ENCODE measurements at places on chromosomes 13 and 19.

GRCh38 chr19:31503211-31503610 is 154.0 kb upstream of the TSHZ3 start:
- DNase-seq: no peak

- DNase-seq: no peak
Measured at GRCh38 chr19:45629704-45630103, 9.5 kb downstream of the EML2 start.

DNA sequence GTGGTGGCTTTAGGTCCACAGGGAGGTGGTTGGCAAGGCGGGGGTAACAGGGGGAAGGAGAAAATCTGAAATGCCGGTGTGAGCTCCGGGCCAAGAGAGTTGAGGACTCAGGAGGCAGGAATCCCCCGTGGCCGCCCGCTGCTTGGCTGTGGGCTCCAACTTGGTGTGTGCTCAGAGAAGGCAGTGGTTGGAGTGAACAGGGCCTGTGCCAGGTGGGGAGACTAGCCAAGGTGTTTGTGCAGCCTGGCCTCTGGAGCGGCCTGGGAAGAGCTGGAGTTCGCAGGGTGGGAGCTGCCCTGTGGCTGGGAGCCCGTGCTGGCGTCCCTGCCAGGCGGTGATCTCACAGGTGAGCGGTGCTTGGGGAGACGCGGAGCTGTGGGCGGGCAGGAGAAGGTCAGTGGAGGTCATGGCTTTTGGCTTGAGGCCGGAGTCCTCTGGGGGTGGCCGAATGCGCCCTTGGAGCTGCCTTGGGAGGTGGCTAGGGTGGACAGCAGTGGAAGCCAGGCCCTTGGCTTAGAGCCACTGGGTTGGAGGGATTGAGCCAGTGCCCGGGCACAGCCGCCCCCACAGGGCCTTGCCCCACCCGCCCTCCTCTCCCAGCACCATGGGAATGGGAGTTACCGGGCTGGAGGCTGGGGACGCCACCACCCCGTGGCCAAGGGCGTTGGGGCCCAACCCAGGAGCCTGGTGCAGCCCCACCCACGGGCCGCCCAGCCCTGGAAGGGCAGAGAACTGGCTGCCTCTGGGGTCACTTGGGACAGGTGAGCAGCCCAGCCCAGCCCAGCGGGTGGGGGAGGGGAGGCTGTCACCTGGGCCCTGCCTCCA is 7.1 kb upstream of the CIRBP start:
- DNase-seq: peak; percentile 66

DNA sequence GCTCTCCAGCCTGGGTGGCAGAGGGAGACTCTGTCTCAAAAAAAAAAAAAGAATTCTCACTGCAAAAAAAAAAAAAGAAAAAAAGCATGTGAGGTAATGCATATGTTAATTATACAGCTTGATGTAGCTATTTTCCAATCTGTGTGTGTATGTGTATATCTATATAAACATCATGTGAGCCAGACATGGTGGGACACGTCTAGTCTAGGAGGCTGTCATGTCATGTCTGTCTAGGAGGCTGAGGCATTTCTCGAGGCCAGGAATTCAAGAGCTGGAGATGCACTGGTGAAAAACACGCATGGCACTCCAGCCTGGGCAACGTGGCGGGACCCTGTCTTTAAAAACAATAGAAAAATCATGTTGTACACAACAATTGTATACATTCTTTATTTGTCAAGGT is 6.9 kb upstream of the SBK3 start:
- no peak for DNase-seq

DNA sequence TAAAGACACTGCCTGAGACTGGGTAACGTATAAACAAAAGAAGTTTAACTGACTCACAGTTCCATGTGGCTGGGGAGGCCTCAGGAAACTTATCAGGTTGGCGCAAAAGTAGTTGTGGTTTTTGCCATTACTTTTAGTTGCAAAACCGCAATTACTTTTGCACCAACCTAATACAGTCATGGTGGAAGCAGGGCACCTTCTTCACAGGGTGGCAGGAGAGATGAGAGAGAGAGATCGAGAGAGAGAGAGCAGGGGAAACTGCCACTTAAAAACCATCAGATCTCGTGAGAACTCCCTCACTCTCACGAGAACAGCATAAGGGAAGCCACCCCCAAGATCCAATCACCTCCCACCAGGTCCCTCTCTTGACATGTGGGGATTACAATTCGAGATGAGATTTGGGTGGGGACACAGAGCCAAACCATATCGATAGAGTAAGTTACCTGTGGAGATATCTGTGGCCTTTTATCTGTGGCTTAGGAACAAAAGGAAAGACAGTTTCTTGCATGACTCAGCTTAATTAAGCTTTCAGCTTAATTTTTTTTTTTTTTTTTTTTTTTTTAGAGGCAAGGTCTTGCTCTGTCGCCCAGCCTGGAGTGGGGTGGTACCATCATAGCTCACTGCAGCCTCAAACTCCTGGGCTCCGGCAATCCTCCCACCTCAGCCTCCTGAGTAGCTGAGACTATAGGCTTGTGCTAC is 7.6 kb upstream of the CABP5 start:
- DNase-seq: no peak

GRCh38 chr13:55967055-55967454 is 1173.7 kb upstream of the PRR20A start:
- DNase-seq: no peak

- no peak for DNase-seq
Measured at GRCh38 chr13:60627071-60627686, 230.2 kb downstream of the TDRD3 start.

DNA sequence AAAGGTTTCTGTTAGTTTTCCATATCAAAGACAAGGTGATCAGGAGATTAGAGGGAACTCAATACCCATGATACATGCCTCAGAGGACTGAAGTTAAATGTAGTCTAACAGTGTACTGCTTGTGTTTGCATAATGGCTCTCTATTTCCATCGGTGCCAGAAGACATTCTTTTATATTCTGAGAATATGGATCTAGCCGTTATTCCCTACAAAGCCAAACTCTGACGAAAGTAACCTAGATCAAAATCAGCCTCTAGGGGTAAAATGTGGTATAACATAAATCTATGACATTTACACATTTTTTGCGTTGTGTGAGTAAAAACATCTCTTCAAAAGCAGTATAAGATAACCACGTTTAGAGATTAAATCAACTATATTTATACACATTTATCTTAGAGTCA is 2232.7 kb downstream of the PCDH9 start:
- DNase-seq: no peak

GRCh38 chr19:49342291-49342721 is 7.1 kb downstream of the CD37 start:
- no peak for DNase-seq

DNA sequence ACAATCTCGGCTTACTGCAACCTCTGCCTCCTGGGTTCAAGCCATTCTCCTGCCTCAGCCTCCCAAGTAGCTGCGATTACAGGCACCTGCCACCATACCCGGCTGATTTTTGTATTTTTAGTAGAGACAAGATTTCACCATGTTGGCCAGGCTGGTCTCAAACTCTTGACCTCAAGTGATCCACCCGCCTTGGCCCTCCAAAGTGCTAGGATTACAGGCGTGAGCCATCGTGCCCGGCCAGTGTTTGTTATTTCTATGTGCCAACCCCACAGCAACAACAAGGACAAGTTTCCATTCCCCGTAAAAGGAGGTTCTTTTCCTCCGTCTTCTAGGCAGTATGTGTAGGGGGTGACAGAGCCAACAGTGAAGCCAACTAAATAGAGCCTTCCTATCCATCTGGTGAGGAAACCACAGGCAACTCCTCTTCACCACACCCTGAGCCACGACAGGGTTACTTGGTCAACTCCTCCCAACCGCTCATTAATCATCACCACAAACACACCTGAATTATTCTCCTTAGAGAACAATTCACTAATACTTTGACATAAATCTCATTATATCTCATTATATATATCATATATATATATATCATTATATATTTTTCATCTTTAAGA is 25.5 kb downstream of the FOXO1 start:
- peak; percentile 49 for DNase-seq

- no peak for DNase-seq
Measured at GRCh38 chr13:76883236-76883635, 3.0 kb downstream of the KCTD12 start.

DNA sequence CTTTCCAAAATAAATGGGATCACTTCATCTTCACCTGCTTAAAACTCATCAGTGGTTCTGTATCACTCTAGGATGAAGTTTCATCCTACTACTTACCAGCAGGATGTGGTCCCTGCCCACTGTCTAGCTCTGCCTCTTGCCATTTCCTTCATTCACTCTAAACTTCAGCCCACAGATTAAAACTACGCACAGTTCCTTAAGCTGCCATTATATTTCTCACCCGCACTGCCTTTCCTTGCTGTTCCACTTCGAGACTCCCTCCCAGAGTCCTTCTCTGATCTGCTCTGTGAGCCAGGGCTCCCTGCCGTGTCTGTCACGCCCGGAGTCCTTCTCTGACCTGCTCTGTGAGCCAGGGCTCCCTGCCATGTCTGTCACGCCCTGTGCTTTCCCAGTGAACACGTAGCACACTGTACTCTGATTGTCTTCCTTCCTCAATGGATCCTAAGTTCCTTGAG is 52.0 kb upstream of the NPAS1 start:
- peak; percentile 44 for DNase-seq

DNA sequence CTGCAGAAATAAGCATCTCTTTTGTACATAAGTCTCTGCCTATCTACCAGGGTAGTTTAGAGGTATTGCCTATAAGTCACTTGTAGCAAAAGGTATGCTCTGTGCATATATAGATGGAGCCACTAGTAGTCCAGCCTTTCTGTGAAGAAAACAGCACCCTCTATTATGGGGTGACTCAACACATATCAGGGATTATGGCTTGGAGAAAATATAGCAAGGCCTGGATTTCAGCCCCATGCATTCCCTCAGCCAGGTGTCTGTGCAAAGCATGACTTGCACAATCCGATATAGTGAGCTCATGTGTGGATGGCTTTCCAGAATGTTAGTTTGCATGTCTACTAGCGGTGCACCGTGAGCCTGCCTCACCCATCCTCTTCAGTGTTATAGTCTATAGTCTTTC is 13.4 kb upstream of the NALCN start:
- no peak for DNase-seq

DNA sequence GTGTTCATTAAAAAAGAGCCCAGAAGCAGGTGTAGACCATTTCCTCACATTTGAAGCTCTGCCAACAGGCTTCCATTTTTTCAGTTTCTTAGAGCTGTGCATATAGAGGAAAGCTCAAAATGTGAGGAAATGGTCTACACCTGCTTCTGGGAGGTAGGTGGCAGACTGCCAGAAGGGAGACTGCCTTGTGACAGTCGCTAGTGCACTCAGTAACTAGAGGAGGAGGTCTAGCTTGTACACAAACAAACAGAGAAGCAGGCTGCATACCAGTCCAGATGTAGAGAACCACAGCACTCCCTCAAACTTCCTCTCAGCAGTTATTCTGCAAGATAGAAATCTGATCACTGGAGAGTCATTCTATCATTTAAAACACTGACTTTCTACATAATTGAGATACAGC is 800.2 kb downstream of the EFNB2 start:
- no peak for DNase-seq
